ENCODE measurements at places on chromosomes 7 and 10.

DNA sequence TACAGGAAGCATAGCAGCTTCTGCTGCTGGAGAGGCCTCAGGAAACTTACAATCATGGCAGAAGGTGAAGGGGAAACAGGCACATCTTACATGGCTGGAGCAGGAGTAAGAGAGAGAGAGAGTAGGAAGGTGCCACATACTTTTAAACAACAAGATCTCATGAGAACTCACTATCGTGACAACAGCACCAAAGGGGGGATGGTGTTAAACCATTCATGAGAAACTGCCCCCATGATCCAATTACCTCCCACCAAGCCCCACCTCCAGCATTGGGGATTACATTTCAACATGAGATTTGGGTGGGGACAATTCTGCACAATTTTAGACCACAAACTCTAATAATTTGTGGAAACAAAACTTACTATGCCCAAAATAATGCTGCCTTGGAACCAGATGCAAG is 16.8 kb upstream of the ARMC3 start:
- no peak for DNase-seq

DNA sequence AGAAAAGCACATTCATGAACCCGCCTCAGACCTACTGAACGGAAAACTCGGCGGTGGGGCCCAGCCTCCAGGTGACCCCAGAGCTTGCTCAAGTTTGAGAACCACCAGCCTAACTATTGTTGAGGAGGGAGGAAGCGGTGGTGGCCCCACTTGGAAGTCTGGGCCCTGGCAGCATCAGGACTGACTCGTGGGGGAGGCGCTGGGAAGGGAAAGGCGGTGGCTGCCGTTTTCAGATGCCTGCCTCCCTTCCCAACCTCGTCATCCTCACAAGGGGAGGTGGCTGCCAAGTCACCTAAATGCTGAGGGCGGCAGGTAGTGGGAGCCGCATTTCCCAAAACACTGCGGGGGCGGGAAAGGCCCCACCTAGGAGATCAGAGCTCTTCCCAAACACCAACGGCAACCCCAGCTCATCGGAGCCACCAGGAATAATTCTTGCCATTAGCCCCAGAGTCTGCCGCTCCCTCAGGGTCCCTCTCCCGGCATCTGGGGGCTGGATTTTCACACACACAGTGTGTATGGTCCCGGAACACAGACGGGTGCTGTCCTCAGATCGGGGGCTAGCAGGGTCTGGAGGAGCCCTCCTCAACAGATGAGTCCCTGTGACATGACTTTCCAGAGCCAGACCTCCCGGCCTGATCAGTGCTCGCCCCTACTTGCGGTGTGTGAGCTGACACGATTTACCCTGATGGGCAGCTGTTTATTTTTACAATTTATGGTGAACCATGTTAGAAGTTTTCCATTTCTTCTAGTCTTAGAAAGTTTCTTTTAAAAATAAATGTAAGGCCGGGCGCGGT is 31.3 kb downstream of the PRKAG2 start:
- DNase-seq: no peak

GRCh38 chr10:78626471-78626870 is 442.3 kb upstream of the ZMIZ1 start:
- DNase-seq: no peak

GRCh38 chr10:30897048-30897447 is 134.6 kb downstream of the ZNF438 start:
- DNase-seq: no peak

- no peak for DNase-seq
These were observed at the start of gene TBX20 for GRCh38 chr7:35253710-35254495. TSS of gene TBX20 (minus strand) at chr7:35254100. CDS start at chr7:35253620, 480 bp downstream.

DNA sequence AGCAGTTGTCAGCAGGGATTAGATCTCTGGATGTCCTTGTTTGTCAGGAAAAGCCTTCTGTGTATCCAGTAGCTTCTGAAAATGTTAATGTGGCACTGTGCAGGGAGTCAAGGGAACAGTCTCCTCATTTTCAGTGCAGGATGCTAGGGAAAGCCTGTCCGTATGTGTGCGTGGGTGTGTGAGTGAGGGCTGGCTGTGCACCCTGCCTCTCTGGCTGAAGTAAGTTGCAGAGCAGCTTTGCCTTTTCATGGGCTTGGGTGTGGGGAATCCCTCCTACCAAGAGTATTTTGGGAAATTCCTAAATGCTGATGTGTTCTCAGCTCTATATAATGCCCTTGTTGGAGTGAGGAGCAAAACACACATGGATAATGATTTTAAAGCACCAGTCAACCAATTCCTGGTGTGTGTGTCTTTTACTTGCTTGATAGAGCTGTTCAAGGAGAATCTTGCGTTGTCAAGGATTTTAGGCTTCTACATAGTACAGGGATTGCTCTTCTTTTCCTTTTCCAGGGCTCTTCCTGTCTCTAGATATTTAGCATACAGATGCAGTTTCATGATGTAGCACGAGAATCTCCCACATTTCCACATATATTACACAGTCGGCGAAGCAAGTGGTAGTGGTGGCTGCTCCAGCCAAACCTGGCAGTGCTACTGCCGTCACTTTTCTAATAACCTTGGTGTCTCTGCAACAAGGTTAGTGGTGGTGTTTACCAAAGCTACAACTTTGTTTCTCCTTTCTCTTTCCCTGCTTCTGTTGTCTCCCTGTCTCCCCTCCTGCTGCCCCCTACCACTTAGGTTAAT is 92.8 kb downstream of the MCU start:
- DNase-seq: no peak

GRCh38 chr7:34751725-34752643 is 94.0 kb downstream of the NPSR1 start:
- DNase-seq: no peak

- no peak for DNase-seq
These were observed 47.8 kb downstream of the ZFAND4 start for GRCh38 chr10:45624724-45625123.

- DNase-seq: no peak
These were observed 4.1 kb downstream of the KNDC1 start for GRCh38 chr10:133163889-133164815.

- DNase-seq: no peak
These were observed 31.6 kb upstream of the KCNIP2 start for GRCh38 chr10:101875068-101875688.

GRCh38 chr10:63430091-63430998 is 35.4 kb downstream of the JMJD1C start:
- DNase-seq: no peak

GRCh38 chr10:131821378-131822012 is 79.3 kb upstream of the PPP2R2D start:
- no peak for DNase-seq

- no peak for DNase-seq
These were observed 56.1 kb upstream of the CAPZA2 start for GRCh38 chr7:116806046-116806944.

DNA sequence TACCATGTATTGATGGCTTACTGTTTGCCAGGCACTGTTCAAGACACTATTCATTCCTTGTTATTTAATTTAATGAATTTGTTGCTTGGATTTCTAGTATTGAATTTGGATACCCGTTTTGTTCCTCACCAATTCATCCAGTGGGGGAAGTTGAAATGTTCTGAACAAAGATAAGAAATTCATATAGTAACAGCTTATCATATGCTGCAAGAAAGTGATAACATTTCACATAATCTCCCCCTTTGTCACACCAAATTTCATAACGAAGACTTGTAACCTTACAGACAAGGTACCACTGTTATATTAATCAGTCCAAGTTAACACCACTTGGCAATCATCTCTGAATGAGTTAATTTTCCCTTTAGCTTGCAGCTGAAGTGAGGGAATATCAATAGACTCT is 42.1 kb downstream of the SCIN start:
- no peak for DNase-seq

DNA sequence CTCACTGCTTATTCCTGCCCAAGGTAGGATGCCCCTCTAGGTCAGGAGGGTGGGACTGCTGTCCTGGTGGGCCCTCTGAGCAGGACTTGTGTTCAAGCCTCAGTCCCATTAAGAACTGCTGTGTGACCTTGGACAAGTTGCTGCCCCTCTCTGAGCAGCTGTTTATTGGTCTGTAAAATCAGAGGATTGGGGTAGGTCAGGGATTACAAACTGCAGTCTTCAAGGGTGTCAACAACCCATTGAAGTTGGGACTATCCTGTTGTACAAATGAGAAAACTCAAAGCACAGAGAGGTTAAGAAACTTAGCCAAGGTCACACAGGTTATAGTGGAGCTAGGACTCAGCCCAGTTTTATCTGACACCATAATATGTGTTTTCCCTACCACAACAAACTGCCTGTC is 55.3 kb downstream of the ZMIZ1 start:
- DNase-seq: no peak

DNA sequence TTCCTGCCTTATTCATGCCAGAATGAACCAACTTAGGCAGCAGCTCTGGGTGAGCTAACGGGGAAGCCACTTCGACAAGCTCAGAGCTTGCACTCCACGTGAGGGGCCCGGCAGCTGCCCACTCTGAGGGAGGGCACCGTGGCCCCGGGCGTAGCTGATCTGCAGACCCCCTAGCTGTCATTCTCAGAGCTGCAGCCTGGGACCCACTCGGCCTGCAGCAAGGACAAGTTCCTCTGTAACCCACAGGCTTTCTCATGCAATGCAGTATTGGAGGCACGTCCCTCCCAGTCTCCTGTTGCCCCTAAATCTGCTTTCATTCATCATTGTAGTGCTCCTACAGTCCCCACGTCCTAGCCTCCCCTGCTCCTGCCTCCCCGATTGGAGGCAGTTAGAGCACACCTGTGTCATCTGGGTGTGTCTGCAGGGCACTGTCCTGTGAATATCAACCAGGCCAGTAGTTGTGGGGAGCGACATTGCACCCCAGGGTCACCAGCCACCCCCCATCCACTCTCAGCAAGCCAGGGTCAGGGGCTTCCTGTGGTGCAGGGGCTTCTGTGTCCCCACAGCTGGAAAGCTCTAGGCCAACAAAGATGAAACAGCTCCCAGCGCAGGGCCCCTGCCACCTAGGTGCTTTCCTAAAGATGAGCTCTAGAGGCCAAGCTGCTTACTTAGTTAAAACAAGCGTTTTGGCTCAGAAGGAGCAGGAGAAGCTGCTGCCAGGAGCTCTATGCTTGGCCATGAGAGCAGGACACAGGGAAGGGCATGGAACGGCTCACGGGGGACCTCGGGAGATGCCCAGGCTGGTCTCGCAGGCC is 333.6 kb downstream of the ADARB2 start:
- no peak for DNase-seq

DNA sequence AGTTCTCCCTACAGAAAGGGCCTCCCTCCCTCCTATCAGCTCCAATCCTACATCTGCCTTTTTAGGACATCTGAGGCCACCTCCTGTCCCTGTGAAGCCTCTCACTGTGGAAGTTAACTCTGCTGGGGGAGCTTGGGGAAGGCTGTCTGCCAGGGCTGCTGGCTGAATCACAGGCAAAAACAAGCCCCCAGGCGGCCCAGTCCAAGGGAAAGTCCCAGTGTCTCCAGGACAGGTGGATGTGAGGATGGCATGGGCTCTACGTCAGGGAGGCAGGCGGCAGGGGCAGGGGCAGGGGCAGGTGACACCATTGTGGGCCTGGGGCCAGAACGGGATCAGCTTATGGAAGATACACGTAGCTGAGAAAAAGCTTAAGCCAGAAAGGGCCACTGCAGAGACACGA is 240.2 kb downstream of the MAD1L1 start:
- DNase-seq: no peak

- DNase-seq: no peak
These were observed 13.6 kb downstream of the ANXA11 start for GRCh38 chr10:80191589-80192270.

DNA sequence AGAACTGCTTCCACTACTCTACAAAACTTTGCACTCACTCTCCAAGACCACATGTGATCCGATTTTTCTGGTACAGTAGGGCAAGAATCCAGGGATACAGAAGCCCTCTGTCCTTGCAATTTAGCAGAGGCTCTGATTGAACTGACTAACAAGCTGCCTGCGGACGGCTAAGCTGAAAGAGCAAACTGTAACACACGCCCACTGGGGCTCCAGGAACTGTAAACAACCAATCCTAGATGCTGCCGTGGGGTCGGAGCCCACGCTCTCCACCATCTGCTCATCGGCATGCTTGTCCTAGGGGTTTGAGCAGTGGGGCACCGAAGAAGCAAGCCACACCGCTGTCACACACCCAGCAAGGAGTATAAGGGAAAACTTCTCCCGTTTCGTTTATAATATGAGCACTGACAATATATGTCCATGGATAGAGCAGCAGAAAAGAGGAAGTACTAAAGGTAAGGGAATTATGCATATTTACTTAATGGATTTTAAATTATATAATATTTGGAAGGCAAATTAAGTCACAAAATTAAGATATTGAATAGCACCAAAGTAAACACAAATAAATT is 634.4 kb upstream of the POT1 start:
- no peak for DNase-seq

DNA sequence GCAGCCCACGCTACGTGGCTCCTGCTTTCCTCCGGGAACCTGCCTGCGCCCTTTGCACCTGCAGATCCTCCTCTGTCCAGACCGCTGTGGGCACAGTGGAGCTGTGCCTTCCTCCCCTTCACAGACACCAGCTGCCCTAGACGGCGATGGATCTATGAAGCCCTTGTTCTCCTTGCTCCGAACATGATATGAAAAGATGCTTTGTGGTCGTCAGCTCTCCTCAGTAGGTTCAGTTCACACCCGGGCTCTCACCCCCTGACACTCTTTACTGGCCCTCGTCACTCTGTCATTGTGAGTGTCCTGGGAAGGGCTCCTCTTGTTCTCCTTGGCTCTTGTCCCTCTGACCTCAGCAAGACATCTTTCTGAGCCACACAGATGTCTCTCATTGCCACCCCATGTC is 4.2 kb downstream of the ZNF488 start:
- no peak for DNase-seq

DNA sequence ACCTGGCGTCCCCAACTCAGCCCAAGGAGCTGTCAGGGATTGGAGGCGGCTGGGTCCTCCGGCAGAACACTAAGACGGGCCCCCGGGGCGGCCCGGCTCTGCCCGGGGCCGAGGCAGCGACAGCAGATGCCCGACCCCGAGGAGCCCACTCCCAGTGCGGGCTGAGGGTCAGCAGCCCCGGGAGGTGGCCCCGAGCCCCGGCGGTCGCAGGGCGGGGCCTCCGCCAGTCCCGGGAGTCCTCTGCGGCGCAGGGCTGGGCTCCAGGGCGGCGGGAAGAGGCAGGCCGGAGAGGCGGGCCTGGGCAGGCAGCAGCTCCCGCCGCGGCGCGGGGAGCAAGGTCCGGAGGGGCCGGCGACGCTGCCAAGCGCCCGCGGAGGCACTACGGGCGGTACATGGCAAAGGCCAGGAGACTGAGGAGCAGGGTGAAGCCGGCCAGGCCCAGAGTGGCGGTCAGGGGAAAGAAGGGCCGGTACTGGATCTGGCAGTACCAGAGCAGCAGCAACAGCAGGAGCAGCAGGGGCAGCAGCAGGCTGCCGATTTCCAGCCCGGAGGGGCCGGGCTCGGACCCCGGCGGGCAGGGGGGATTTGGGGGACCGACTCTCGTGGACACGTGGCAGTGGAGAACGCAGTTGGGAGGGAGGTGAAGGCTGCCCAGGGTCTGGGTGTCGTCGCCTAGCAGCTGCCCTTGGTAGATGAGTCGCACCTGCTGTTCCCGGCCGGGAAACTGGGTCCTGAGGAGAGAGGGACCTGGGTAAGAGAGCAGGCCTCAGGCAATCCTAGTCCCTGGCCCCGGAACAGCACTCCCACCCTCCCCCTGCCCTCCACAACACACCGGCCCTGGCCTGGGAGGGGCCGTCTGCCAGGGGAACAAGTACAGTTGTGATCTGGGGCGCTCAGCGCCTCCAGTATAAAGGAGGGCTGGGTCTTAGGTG is 827 bp upstream of the FASTK start:
- no peak for DNase-seq
